ENCODE measurements at places on chromosomes 13 and 19.

- peak; percentile 12 for DNase-seq
Measured at GRCh38 chr19:58406818-58407657, 1.4 kb upstream of the ZNF584 start.

DNA sequence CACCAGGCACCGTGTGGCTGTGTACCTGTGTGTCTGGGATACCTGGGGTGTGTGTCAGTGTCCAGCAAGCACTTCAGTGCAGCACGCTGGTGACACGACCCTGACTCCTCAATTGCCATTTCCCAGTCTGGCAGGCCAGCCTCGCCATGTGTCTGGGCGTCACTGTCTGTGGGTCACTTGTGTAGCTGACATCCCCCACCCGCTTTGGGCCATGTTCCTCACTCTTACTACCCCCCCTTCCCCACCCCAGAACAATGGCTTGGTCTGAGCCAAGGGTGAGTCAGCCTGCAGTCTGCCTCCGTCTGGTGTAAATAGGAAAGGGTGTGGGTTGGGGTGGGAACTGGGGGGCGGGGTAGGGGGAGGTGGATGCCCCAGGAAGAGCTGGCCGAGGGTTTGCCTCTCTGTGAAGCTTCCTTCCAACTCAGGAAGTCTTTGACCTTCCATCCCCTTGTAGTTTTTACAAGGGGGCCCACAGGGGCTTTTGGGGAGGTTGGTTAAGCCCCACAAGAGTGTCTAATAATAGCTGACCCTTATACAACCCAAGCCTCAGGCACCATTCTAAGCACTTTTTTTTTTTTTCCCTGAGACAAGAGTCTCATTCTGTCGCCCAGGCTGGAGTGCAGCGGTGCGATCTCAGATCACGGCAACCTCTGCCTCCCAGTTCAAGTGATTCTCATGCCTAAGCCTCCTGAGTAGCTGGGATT lies 17.6 kb downstream of the NOVA2 start:
- no peak for DNase-seq

GRCh38 chr19:41309180-41310032 lies 566 bp upstream of the CCDC97 start:
- DNase-seq, result no peak

DNA sequence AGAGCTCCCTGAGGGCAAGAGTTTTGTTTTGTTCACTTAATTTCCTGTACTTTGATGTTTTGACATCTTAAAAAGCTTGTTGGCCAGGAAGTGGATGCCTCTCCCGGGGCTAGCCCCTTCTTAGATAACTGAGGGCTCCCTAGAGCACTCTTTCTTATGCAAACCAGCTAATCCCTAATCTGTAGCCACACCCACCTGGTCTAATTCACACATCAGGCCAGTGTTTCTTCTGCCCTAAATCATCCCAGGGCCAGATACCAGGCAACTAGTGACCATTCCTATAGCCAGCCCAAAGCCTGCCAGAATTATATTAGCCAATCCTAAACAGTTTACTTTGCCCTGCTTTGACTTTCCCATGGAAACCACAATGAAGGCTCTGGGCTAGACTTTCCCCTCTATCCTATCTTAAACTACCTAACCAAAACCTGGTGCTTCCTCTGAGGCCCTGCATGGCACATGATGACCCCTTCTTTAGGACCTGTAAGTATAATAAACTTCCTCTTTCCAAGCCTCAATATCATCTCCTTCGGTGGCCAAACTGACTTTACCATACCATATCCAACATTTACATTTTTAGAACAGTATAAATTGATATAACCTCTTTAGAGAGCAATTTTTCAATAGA lies 24.8 kb downstream of the WBP4 start:
- DNase-seq, result peak; percentile 23

DNA sequence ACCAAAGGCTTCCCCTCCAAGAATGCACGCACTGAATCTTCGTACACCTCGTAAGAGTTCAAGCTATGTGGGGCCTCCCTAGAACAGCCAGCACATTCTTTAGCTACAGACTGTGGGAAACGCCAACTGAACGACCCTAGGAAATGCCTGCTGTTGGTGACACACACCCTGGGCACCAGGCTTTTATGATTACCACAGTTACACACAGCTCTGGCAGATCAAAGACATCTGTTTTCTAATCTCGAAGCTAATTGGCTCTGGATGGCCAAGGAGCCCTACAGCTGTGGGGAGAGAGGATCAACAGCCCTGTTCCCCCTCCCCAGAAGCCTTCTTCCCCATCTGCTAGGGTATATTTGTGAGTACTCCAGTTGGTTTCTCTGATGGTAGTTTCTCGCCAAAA lies 123.0 kb downstream of the COL4A1 start:
- no peak for DNase-seq
